ENCODE measurements at places on chromosomes 7 and 10. TPM values are rescaled to one million over a fixed set of nuclear protein-coding genes. Genes with fewer than 3 reads are reported as not detected.

NDUFB8 gene
- 245 TPM for total RNA-seq

TET1 gene
- total RNA-seq = 3.8 TPM

POLR3A gene
- total RNA-seq = 18.7 TPM

AMZ1 gene
- 0.17 TPM for total RNA-seq

NEURL1 gene
- 1.6 TPM for total RNA-seq

PAX4 gene
- not detected for total RNA-seq

NEUROD6 gene
- not detected for total RNA-seq

DNA sequence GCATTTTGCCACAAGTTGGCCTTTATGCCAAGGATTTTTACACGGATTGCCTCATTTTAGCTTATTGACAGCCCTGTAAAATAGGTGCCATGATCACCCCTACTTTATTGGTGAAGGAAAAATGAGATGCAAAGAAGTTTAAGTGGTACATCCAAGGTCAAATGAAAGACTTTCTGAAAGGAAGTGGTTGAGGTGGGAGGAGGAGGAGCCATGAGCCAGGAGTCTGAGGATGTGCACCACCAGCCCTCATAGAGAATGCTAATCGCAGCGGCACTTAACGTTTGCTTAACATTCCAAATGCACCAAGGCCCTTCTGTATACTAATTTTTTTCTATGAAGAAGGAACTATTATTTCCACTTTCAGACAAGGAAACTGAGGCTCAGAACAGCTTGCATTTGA lies 31.0 kb upstream of the LRRC18 start:
- H3K4me3 ChIP-seq = no peak overlapping the region
- no peak overlapping the region for H3K27ac ChIP-seq
- no peaks in the 10 kb centered on the region for H3K36me3 ChIP-seq
- H3K27me3 ChIP-seq = peaks cover 7% of the 10 kb centered on the region

- no peaks in the 10 kb centered on the region for H3K4me1 ChIP-seq
- H3K27ac ChIP-seq = no peak overlapping the region
- no peak overlapping the region for H3K4me3 ChIP-seq
- H3K27me3 ChIP-seq = no peaks in the 10 kb centered on the region
- DNase-seq = no peak
These were observed 73.0 kb upstream of the PFKP start for GRCh38 chr10:2994221-2994961.

DNA sequence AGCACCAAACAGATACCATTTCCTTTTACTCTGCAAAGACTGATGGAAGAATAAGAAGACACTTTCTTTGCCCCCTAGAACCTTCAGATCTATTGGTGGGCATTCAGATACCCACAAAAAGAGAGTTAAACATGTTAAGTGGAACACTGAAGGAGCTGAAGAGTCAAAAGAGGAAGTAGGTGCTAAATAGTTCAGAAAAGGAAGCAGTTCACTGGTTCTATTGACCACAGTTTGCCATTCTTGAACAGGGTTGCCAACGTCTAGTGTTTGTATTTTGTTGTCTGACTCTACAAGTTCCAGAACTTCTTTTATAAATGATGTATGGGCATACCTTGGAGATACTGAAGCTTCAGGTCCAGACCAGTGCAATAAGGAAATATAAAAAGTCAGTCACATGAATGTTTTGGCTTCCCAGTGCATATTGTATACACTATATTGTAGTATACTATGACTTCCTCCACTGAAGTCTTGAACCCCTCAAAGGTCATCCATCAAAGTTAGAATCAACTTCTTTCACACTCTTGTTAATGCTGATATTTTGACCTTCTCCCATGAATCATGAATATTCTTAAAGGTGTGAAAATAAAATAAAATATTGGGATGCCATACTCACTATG lies 47.5 kb upstream of the AGR3 start:
- H3K4me3 ChIP-seq = no peak overlapping the region
- peaks cover 53% of the 10 kb centered on the region for H3K4me1 ChIP-seq
- no peak for DNase-seq
- no peaks in the 10 kb centered on the region for H3K27me3 ChIP-seq
- H3K27ac ChIP-seq = no peak overlapping the region
- H3K36me3 ChIP-seq = peaks cover 12% of the 10 kb centered on the region

DNA sequence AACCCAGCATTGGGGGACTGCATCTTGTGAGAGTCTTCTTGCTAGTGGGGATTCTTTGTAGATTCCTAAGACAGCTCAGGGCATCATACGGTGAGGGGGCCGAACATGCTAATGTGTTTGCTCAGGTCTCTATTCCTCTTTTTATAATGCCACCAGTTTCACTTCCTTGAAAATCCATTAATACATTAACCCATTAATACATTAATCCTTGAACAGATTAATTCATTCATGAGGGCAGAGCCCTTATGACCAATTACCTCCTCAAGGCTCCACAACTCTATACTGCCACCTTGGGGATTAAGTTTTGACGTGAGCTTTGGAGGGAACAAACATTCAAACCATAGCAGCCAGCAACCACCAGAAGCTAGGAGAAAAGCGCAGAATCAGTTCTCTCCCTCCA lies 67.2 kb upstream of the POT1 start:
- no peaks in the 10 kb centered on the region for H3K27me3 ChIP-seq
- no peaks in the 10 kb centered on the region for H3K36me3 ChIP-seq
- no peaks in the 10 kb centered on the region for H3K4me1 ChIP-seq
- H3K27ac ChIP-seq = no peak overlapping the region
- H3K4me3 ChIP-seq = no peak overlapping the region

- H3K4me3 ChIP-seq = no peak overlapping the region
- H3K4me1 ChIP-seq = no peaks in the 10 kb centered on the region
- DNase-seq = no peak
- H3K27me3 ChIP-seq = peaks cover 14% of the 10 kb centered on the region
These were observed 149.6 kb downstream of the CYP26A1 start for GRCh38 chr10:93223336-93223735.

- H3K36me3 ChIP-seq = peaks cover 46% of the 10 kb centered on the region
- no peak for DNase-seq
- H3K4me1 ChIP-seq = no peaks in the 10 kb centered on the region
- no peak overlapping the region for H3K27ac ChIP-seq
- H3K4me3 ChIP-seq = no peak overlapping the region
- H3K27me3 ChIP-seq = no peaks in the 10 kb centered on the region
These were observed 57.4 kb downstream of the LRRC4 start for GRCh38 chr7:127973832-127974231.

- no peaks in the 10 kb centered on the region for H3K4me1 ChIP-seq
- peaks cover 2% of the 10 kb centered on the region for H3K27me3 ChIP-seq
- no peak for DNase-seq
- H3K4me3 ChIP-seq = no peak overlapping the region
These were observed 455.4 kb upstream of the C7orf33 start for GRCh38 chr7:148135116-148135515.

GRCh38 chr10:97032624-97033023 lies 153.1 kb downstream of the SLIT1 start:
- DNase-seq = no peak
- peaks cover 6% of the 10 kb centered on the region for H3K4me1 ChIP-seq
- H3K27ac ChIP-seq = no peak overlapping the region
- no peaks in the 10 kb centered on the region for H3K36me3 ChIP-seq
- peaks cover 24% of the 10 kb centered on the region for H3K27me3 ChIP-seq
- H3K4me3 ChIP-seq = no peak overlapping the region

DNA sequence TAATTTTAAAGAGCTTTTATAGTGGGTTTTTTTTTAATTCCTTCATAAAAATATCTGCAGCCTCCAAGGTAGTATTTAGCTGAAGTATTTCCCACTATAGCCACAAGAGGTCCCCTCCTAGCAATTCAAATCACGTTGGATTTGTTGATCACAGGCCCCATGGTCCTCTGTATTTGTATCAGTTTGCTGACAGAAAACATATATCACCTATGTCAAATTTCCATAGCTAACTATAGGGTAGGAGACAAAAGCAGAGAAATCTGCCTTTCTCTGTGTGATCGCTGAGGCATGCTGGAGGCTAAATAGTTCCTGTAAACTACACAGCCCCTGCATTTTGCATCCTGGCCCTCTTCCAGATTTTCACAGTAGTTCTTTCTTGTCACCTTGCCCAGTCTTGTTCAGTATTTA lies 1.7 kb upstream of the CTNNA3 start:
- no peaks in the 10 kb centered on the region for H3K4me1 ChIP-seq
- H3K27me3 ChIP-seq = peaks cover 32% of the 10 kb centered on the region
- H3K36me3 ChIP-seq = no peaks in the 10 kb centered on the region
- no peak for DNase-seq
- H3K27ac ChIP-seq = no peak overlapping the region

- H3K27me3 ChIP-seq = peaks cover 74% of the 10 kb centered on the region
- no peaks in the 10 kb centered on the region for H3K36me3 ChIP-seq
- H3K27ac ChIP-seq = peak overlapping the region; percentile 43
- H3K4me1 ChIP-seq = peaks cover 25% of the 10 kb centered on the region
- peak; percentile 46 for DNase-seq
These were observed 2.0 kb upstream of the TNRC18 start for GRCh38 chr7:5425507-5426225.

All from activated naive CD8-positive, alpha-beta T cell treated with anti-CD3 and anti-CD28 coated beads, Interleukin-2, amount 10 ng/mL, durations not matched to agents 7 days and 5 days (primary cell).